Activated CD8-positive, alpha-beta memory T cell treated with anti-CD3 and anti-CD28 coated beads for 36 hours (primary cell): ENCODE measurements at places on chromosomes 1 and 21. TPM values are rescaled to one million over a fixed set of nuclear protein-coding genes. Genes with fewer than 3 reads are reported as not detected.

The MR1 gene
- 14.5 TPM for total RNA-seq

The TMPRSS3 gene
- 31.2 TPM for total RNA-seq

The CATSPERE gene
- 0.27 TPM for total RNA-seq

The LRRC38 gene
- not detected for total RNA-seq
